SK-MEL-5 (cell line): ENCODE measurements at places on chromosomes 3 and 15.

- DNase-seq = no peak
These were observed 74.2 kb downstream of the RFTN1 start for GRCh38 chr3:16439163-16439847.

DNA sequence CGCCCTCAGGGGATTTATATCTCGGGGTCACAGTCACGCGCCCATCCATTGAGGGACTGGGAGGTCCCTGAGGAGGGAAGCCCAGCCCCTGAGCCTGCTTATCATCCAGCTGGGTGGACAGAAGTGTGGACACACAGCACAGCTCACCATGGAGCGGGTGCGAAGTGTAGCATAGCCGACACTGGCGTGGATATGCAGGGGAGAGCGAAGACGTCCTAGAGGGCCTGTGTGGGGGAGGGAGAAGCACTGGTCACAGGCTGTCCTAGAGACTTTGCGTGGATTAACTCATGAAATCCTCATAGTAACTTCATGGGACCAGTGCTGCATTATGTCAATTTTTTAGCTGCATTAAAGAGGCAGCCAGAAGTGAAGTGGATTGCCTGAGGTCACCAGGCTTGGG, 26.1 kb upstream of the PLXND1 start:
- DNase-seq = no peak

- DNase-seq = no peak
These were observed 356.5 kb downstream of the ZIC4 start for GRCh38 chr3:147049821-147050220.

DNA sequence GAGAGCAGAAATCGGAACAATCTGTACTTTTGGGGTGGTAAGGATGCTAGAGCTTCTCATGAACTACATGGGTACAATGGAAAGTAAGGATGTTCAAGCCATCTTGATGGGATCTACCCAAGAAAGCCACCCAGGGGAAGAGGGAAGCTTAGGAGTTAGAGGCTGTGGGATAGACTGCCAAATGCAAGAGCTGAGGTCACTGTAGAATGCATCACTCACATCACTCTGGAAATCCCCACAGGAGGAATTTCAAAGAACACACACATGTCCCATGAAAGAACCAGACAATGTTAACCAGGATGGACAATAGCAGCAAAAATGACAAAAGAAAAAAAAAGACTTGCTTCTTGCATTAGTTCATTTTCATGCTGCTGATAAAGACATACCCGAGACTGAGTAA, 32.8 kb upstream of the UBE2E2 start:
- no peak for DNase-seq

GRCh38 chr3:183502237-183503181, 53.0 kb downstream of the KLHL6 start:
- DNase-seq = peak; percentile 58

DNA sequence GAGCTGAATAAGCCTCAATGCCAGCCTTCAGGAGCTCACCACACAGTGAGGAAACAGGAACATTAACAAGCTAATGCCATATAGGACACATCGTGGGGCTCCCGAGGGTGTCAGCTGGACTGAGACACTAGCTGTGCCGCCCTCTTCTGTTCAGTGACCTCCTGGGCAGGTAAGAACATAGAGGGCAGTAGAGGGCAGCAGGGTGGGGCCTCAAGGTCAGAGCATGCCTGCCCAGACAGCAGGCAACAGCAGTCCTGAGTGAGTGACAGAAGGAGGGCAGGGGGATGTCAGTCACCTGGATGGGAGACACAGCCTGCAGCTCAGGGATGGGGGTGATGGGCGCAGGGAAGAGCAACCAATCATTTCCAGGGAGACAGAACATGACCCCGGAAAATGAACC, 15.5 kb downstream of the NTRK3 start:
- no peak for DNase-seq

- DNase-seq = peak; percentile 32
These were observed 263.8 kb downstream of the FEZF2 start for GRCh38 chr3:62109534-62109933.

DNA sequence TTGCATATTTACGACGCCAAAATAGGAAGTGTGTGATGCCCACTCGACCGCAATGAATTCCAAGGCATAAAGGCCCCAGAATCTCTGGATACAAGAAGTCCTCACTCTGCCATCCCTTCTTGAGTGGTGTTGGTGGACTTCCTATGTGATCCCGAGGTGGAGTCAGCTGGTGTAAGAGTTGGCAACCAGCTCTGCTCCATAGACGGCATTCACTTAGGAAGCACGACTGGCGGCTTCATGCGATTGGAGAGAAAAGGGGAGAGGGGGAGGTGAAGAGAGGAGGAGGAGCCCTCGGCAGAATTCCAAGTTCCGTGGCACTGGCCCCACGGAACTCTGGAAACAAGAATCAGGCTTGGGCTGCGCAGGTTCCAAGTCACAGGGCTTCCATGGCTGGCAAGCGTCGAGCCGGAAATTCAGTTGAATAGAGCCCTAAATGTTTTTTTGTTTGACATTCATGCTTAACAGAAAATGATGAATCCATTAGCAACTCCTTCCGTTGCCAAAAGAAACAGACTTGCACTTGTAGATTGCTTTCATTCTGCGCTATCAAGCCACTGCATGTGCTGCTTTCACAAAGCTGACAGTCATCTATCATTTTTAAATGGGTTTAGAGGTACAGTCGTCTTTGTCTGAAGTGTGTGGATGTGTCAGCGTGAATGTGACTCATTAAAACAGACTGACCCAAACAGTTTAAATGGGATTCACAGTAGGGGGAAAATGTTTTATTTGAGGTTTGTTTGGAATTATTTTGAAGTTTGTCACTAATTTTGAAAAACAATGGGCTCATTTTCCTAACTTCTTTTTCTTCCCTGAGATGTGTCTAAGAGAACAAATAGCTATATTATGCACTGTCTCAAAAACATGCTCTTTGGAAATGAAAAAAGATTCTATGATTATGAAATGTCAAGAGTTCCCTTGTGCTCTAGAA, 428.3 kb upstream of the ATP11B start:
- peak; percentile 99 for DNase-seq

DNA sequence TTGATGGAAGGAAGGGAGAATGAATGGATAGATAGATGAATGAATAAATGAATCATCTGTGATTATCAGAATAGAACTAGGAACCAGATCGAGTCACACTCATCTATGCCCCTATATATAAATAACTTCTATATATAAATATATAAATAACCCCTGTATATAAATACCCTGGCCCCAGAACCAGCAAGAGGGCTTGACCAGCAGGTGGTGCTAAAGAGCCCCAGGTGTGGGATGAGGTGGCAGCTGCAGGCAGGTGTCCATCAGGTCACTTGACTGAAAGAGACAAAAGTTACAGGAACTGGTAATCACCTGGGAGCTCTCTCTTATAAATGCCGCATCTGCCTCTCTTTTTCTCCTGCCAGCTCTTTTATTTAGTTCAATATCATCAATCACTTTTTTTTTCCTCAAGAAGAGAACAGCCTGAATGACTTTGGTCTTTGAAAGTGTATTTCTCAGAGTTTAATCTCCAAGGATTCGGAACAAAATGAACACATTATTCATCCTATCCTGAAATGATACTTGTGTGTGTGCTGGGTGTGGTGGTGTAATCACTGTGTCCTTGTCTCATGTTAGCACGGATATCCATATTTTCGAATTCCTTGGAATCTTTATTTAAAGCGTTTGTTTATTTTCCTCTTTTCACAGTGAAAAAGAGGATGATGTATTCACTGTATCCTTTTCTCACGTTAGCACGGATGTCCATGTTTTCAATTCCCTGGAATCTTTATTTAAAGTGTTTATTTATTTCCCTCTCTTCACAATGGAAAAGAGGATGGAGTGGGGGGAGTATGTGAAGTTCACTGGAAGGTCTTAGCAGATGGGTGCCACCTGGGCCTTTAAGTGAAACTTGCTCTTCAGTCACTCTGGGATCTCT, 35.4 kb upstream of the ATG7 start:
- peak; percentile 58 for DNase-seq

DNA sequence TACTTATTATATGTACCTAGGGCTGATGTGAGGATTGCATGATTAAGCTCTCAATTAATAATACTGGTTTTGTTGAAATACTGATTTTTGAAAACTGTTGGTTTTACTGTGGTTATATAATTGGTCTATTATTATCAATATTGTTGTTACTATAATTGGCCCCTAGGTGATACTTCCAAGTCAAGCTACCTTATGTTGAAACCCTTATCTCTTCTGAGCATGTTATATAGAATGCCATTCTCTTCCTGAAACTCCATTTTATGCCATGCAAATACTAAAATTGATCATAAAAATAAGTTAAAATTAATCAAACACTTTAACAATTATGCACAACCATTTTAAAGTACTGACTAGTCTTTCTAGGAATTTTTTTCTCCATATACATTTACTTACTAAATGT, 46.1 kb downstream of the BBS4 start:
- no peak for DNase-seq

DNA sequence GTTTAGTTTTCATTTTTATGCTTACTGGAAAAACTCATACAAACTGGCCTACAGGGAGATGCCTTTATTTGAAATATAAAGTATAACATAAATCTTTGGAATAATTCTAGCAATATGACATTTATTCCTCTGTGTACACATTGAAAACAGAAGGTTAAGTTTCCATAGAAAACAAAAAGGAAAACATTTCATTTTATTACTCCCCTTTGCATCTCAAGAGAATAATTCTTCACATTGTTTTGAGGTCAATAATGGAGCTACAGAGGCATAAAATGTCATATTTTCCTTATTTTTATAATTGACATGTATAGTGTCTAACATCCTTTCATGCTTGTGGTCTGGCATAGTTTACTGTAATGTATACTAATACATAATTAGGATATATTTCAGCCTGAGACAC, 187.6 kb upstream of the AGTR1 start:
- DNase-seq = no peak

DNA sequence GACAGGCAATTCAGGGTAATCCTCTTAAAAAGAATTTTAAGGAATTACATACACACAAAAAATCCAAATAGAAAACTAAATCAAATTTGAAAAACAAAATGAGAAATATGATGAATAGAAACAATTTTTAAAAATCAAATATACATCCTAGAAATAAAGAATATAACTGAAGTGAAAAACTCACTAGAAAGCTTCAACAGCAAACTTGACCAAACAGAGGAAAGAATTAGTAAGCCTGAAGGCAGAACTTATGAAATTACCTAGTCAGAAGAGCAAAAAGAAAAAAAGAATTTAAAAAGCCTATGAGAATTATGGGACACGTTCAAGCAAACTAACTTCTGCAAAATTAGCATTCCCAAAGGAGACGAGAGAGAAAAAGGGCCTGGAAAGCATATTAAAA, 206.1 kb downstream of the PCCB start:
- no peak for DNase-seq

- no peak for DNase-seq
These were observed 154.8 kb downstream of the PLCL2 start for GRCh38 chr3:17039594-17039993.

DNA sequence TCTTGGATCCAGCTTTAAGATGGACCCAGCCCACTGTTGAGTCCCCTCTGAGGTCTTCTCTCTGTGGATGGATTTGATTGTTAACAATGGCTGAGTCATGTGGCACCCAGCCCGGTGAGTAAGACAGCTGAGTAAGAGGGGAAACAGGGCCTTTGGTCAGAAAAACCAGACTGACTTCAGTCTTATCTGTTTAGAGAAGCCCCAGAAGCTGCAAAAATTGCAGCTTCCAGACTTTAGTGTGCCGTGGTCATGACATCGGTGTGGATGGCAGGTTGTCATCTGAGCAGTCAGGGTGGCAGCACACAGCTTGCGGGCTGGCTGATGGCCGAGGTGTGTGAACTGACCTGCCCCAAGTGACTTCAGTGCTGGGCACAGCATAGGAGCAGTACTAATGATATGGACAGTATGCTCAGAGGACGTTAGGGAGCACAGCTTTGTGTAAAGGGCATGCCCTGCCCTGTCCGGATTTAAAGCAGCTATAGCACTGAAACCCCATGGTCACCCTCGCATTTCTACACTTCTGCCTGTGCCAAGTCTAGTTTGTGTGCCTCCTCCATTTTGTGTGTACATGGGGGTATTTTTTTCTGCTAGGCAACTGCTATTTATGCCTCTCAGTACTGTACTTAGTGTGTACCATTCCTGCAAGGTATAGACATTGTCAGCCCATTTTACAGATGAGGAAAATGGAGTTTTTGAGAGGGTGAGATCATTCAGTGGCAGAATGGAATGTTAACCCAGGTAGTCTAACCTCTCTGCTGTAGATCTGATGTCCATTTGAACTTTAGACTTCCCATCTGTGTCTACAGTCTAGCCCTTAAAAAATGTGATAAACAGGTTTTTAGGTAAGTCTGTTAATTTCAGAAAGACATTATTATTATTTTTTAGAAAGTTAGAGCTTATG, 44.4 kb downstream of the FLNB start:
- peak; percentile 49 for DNase-seq

DNA sequence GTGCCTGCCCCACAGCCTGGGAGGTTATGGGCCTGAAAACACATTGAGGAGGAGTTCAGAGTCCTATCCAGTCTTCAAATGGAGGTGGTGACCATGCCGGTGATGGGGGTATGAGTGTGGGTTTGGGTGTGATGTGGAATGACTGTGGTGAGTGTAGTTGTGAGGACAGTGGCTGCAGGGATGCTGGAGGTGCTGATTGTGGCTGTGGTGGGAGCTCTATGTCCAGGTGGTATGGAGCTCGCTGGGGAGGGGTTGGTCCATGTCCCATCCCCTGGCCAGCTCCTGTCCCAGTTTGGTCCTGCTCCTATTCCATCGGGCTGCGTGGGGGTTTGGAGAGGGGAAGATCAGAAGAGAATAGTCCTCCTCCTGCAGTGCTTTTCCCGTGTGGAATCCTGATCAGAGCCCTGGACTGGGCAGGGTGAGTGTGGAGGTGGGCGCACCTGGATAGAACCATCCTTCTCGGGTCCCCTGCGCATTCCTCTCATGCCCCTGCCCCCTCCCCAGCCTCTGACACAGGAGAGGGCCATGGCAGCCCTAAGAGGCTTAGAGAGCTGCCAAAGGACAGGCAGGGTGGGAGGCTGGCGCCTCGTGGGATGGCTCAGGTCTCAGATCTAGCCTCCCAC, 23.0 kb upstream of the GOLGA6C start:
- DNase-seq = no peak

- no peak for DNase-seq
These were observed 14.5 kb upstream of the CAPN3 start for GRCh38 chr15:42344763-42345162.

- DNase-seq = no peak
These were observed 32.4 kb downstream of the EHD4 start for GRCh38 chr15:41939986-41940385.

- no peak for DNase-seq
These were observed 48.3 kb upstream of the CGNL1 start for GRCh38 chr15:57327985-57328471.

GRCh38 chr3:98972155-98972554, 70.7 kb upstream of the DCBLD2 start:
- DNase-seq = peak; percentile 51

- DNase-seq = no peak
These were observed 10.7 kb upstream of the IQSEC1 start for GRCh38 chr3:13083898-13084297.

- DNase-seq = no peak
These were observed 10.5 kb upstream of the GADL1 start for GRCh38 chr3:30904996-30905395.
